ENCODE measurements at places on chromosomes 2 and 18.
A peak's percentile ranks its signal among the peaks of the same experiment; 100 is the strongest.

GRCh38 chr2:186339716-186340115 lies 146.3 kb upstream of the ZC3H15 start:
- DNase-seq, result no peak

DNA sequence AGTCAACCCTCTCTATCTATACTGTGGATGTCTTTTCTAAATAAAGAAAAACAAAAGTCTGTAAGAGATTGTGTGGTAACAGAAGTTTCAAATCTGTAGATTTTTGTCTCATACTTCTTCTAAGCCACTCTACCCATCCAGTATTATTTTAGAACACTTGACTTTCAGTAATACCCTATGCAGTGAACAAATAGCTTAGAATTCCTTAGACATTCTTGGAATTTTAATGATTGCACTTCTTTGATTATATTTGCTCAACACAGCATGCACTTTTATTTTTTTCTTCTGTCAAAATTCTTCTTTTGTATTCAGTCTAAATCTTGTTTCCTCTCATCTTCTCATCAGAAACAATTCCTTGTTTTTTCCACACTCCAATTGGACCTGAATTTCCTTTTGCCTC lies 1080.2 kb downstream of the SUCLG1 start:
- DNase-seq, result no peak

DNA sequence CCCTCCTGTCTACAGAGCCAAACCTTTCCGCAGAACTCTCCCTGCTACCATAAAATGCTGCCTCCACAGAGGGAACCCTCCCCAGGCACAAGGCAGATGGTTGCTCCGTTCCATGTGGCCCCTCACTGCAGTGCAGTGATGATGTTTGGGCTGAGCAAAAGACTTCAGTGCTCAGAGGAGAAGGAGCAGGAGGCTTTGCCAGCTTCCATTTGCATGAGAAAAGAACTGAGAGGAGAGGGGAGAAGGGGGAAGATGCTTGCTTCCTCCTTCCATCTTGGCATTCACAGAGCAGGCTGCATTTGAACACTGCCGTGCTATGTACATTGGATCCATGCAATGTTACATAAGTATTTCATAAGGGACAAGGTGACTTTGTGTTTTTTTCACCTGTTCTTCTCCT lies 46.6 kb upstream of the TMEM200C start:
- no peak for DNase-seq

GRCh38 chr18:55079481-55080355 lies 120.5 kb upstream of the CCDC68 start:
- no peak for DNase-seq

GRCh38 chr2:24855022-24855622 lies 61.9 kb downstream of the CENPO start:
- DNase-seq, result no peak

GRCh38 chr2:11393711-11394236 lies 49.3 kb upstream of the ROCK2 start:
- DNase-seq, result no peak

DNA sequence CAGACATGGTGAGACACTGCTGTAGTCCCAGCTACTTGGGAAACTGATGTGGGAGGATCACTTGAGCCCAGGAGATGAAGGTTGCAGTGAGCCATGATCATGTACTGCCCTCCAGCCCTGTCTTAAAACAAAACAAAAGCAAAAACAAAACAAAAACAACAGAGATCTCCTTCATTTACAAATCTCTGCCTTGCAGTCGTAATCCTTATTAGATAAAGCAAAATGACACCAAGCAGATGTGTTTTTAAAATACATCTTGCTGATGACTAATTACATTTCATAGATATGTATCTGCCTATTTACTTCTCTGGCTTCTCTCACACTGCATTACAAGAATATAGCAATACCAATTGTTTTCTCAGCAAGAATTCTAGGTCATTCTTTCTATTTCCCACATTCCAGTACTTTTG lies 22.8 kb downstream of the NFE2L2 start:
- no peak for DNase-seq

- DNase-seq, result no peak
These were observed 912 bp upstream of the LAPTM4A start for GRCh38 chr2:20052229-20052851.

- DNase-seq, result no peak
These were observed 130.4 kb upstream of the DSEL start for GRCh38 chr18:67646890-67647289.

GRCh38 chr2:47237375-47238334 lies 82.5 kb upstream of the STPG4 start:
- no peak for DNase-seq

GRCh38 chr2:138787053-138787666 lies 7.0 kb upstream of the NXPH2 start:
- no peak for DNase-seq

- peak; percentile 22 for DNase-seq
These were observed 376.3 kb upstream of the UBE2E3 start for GRCh38 chr2:180604077-180604476.

- DNase-seq, result no peak
These were observed 63.0 kb downstream of the TANK start for GRCh38 chr2:161223139-161223732.

- no peak for DNase-seq
These were observed 69.7 kb upstream of the SULT1C3 start for GRCh38 chr2:108169982-108170625.

- DNase-seq, result peak; percentile 62
These were observed 125.6 kb downstream of the PLB1 start for GRCh38 chr2:28621172-28622100.

- no peak for DNase-seq
These were observed 306.1 kb upstream of the KLHL29 start for GRCh38 chr2:23078784-23079434.

GRCh38 chr2:144515696-144516410 lies 4.1 kb downstream of the ZEB2 start:
- DNase-seq, result no peak

- DNase-seq, result peak; percentile 76
These were observed 47.6 kb upstream of the IL1R1 start for GRCh38 chr2:102094917-102095316.

DNA sequence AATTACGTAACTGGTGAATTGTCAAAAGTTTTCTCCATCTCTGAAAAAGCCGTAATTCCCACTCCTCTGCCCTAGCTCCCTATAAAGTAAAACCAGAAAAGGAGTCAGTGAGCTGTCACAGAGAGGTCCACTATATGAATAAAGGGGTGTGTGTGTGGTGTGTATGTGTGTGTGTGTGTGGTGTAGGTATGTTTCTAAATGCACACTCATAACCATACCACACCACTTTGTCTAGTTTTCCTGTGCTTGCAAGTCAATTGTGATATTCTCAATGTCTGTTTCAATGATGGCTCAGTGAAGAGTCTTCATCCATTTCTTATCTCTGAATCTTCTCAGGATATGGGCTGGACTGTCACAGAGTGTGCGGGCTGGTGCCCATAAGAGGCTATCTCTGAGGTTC lies 54.8 kb upstream of the CCDC68 start:
- DNase-seq, result no peak

DNA sequence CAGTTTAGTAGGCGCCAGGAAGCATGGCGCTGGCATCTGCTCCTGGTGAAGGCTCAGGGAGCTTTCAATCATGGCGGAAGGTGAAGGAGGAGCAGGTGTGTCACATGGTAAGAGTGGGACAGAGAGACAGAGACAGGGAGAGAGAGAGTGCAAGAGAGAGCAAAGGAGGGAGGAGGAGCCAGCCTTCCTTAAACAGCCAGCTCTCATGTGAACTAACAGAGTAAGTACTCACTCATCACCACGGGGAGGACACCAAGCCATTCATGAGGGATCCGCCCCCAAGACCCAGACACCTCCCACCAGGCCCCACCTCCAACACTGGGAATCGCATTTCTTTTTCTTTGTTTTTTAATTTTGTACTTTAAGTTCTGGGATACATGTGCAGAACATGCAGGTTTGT lies 40.8 kb upstream of the CLASP1 start:
- DNase-seq, result no peak

DNA sequence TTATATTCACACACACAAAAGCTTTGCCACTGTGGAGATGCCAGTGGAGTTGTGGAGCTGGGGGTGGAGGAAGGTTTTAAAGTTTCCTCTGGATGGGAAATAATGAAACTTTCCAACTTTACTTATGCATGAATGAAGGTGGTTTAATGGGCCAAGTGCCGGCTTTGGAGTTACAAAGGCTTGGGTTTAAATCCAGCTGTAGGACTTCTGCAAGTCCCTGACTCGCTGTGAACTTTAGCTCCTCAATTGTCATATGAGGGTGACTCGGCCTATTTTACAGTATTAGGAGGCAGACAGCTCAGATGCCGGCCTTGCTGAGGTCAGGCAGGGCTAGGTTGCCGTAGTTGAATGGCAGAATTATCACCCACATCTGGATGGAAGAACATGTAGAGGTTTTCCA lies 415.8 kb upstream of the TRIB2 start:
- no peak for DNase-seq

DNA sequence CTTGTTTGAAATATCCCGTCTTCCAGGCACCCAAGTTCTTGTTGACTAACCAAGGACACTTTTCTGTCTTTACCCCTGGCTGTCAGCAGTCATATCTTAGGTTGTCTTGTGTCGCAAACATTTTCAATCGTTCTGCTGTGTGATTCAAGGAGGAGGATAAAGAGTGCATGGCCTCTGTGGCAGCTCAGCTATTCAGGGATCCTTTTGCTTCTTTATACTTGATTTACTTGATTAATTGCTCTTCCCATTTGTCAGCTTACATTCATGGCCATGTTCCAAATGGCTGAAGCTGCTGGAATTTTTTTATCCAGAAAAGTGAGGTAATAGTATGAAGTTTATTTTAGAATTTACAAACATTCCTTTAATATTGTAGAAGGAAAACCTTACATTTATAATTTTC lies 97.3 kb upstream of the FZD5 start:
- no peak for DNase-seq

- DNase-seq, result no peak
These were observed 107.4 kb downstream of the ARL6IP6 start for GRCh38 chr2:152825834-152826233.

DNA sequence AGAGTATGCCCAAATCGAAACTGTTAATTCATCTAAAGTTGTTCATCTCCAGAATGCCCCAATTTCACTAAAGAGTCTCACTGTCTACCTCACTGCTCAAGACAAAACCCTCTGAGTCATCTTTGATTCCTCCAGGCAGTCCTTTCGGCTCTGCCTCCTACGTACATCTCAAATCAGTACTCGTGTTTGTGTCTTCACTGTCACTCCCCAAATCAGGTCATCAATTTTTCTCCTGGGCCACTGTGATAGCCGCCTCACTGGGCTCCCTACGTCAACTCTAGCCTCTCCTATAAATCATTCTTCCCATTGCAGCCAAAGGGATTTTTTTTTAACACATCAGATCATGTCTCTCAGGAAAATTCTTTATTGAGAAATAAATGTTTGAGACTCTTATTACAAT lies 42.1 kb upstream of the TTC39C start:
- no peak for DNase-seq

DNA sequence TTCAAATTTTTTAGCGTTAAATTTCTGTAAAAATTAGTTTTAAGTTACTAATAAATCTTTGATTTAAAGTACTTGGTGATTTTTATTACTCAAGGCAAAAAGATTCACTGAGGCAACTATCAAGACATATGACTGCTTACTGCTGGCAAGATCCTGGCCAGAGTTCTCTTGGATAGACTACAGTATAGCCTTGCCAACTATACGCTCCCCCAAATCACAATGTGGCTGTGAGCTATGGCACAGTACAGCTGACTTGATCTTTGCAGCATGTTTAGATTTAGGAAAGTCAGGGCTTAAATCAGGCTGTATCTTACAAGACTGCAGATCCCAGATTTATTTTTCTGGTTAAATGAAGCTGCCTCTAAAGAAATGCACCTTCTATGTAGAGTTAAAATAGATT lies 26.5 kb downstream of the MSTN start:
- DNase-seq, result no peak

GRCh38 chr2:38850045-38850444 lies 25.7 kb downstream of the DHX57 start:
- no peak for DNase-seq

- no peak for DNase-seq
These were observed 34.3 kb downstream of the CRACDL start for GRCh38 chr2:98901702-98902101.

- DNase-seq, result no peak
These were observed 267.6 kb downstream of the METTL4 start for GRCh38 chr18:2303517-2304238.

DNA sequence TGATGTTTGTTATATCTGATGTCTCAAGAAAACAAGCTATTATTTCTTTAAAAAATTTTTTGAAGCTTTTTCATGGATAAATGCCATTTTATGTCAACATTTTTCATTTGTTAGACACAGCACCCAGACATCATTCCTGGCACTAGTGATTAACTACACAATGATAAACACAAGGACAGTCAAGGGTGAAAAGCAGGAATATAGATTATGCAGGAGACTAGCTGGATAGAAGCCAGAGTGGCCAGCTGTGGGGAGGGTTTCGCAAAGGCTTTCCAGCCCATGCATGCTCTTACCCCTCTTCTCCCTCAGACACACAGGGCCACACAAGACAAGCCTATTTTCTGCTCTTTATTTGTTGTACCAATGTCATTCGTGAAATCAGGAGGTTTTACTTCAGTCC lies 127.1 kb upstream of the TTC39C start:
- no peak for DNase-seq

GRCh38 chr2:179512281-179513035 lies 247.8 kb upstream of the SESTD1 start:
- DNase-seq, result no peak

- no peak for DNase-seq
These were observed 150.6 kb downstream of the MCFD2 start for GRCh38 chr2:46765045-46765444.

DNA sequence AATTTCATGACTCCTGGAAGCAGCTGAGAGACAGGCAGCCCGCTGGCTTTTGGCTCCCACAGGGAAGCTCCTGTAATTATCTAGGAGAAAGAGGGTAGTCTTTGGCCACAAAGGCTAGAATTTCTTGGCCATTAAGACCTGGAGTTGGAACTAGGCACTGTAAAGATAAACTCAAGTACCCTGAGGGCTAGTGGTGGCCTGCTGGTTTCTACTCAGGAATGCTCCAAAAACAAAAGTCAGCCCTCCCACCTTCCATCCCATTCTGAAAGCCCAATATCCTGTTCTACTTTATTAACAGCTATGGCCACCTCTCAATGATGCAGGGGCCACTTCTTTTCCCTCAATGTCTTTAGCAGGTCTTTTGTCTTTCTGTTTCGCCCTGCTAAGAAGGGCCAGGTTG lies 34.0 kb upstream of the CYP26B1 start:
- no peak for DNase-seq

GRCh38 chr18:74463254-74463653 lies 6.1 kb upstream of the DIPK1C start:
- DNase-seq, result no peak

DNA sequence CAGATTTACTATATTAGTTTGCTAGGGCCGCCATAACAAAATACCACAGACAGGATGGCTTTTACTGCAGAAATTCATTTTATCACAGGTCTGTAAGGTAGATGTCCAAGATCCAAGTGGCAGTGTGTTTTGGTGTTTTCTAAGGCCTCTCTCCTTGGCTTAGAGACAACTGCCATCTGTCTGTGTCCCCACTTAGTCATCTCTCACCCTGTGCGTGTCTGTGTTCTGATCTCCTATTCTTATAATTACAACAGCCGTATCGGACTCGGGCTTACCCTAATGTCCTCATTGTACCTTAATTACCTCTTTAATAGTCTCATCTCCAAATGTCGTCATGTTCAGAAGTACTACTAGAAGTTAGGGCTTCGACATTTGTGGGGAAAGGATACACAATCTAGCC lies 362.3 kb upstream of the CDH19 start:
- DNase-seq, result no peak

GRCh38 chr18:9712611-9713010 lies 4.5 kb downstream of the RAB31 start:
- DNase-seq, result no peak

GRCh38 chr2:127208313-127208712 lies 11.8 kb downstream of the CYP27C1 start:
- no peak for DNase-seq

Data from HL-60 (cell line).